ENCODE measurements at places on chromosomes 3 and 15.

DNA sequence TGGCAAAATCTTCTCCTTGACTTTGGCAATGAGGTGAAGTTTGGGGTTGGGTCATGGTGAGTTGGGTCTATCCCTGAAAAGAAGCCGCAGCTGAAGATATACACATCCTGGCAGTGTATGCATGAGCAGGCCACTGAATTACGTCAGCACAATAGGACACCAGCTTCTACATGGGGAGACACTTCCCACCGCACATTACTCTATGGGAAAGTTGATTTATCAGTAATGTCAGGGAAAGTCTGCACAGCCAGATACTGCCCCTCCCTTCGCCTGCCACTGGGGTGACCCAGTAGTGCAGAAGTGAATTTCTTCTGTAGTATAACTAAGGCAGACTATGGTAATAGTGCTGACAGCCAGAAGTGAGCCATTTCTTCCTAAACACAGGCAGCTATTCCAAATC is 245.0 kb downstream of the NTRK3 start:
- DNase-seq: no peak

DNA sequence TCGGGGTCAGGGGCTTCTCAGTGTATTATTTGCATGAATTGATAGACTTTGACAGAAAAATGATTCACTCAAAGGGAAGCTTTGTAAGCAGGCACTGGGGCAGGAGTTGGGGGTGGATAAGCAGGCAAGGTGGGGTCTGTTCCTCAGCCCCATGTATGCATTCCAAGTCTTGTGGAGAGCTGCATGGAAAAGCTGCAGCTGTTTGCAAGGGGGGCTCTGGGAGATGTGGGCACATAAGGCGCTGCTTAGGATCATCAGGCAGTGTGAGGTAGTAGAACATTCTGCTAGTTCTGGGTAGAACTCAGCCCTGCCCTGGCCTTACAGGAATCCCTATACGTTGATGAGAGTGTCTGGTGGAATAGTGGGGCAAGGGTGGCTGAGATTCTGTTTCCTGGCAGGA is 154.2 kb upstream of the LRIG1 start:
- DNase-seq: no peak

- DNase-seq: no peak
Measured at GRCh38 chr3:73739791-73740453, 115.2 kb upstream of the PDZRN3 start.

DNA sequence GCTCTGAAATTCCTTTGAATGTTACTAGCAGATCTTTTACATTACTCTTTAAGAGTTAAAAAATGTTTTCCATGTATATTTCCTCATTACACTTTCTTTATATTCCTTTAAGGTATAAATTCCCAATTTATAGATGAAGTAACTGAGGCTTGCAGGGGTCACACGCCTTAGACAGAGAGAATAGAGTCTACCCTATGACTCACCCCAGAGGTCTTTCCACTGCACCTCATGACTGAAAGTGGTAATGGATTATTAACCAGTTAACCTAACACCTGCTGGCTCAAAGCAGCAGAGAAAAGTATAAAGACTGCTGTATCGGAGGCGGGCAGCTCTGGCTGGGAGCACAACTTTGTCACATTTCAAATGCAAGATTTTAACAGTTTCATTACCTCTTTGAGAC is 37.7 kb downstream of the LDHAL6B start:
- no peak for DNase-seq

DNA sequence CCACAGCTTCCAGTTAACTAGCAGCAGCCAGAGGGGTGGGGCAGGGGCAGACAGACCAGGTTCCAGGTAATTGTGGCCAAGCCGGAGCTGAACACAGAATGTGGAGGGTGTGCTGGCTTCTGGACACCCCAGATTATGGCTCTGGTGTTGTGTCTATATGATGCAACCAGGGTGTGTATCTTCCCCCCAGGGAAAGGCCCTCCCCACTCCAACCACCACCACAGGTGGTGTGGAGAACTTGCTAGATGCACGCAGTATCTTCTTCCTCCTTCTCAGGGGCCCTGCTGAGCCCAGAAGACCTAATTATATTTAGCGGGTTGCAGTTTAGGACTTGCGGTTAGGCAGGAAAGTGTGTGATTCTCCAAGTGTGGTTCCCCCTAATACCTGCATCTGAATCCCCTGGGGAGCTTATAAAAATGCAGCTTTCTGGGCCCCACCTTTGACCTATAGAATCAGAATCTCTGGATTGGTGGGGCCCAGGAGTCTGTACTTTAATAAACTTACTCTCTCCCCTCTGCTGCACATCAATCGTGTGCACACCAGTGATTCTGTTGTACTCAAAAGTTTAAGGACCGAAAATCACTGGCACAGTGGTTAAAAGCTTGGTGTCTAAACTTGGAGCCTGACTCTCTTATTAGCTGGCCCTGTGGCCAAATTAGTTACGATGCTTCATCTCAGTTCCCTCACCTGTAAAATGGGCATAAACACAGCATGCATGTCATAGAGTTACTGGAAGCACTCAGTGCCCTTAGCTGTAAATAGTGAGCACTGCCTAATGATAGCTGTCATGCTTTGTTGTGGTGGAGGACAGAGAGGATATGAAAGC is 379.1 kb upstream of the PROK2 start:
- DNase-seq: no peak

DNA sequence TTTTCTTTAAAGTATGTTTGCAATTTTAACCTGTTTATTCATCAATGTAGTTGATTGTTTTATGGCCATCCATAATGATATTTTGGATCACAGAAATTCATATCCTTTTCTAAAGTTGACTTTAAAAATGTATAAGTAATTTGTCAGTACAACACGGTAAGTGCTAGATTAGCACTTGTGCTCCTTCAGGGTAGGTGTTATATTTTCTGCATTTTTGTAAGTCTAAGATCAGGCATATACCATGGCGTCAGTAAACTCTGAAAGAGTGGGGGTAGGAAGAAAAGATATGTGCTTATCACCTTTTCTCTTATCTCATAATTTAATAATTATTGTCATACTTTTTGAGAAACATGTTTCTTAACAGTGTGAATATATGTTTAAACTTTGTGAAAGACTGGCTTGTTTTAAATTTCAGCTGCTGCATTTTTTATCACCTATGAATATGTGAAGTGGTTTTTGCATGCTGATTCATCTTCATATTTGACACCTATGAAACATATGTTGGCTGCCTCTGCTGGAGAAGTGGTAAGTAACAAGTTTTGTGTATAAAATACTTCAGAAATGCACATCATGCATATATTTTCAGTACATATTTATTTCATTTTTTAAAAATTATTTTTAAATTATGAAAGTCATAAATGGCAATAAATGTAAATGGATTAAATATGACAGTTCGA is 22.1 kb downstream of the SLC25A26 start:
- no peak for DNase-seq

DNA sequence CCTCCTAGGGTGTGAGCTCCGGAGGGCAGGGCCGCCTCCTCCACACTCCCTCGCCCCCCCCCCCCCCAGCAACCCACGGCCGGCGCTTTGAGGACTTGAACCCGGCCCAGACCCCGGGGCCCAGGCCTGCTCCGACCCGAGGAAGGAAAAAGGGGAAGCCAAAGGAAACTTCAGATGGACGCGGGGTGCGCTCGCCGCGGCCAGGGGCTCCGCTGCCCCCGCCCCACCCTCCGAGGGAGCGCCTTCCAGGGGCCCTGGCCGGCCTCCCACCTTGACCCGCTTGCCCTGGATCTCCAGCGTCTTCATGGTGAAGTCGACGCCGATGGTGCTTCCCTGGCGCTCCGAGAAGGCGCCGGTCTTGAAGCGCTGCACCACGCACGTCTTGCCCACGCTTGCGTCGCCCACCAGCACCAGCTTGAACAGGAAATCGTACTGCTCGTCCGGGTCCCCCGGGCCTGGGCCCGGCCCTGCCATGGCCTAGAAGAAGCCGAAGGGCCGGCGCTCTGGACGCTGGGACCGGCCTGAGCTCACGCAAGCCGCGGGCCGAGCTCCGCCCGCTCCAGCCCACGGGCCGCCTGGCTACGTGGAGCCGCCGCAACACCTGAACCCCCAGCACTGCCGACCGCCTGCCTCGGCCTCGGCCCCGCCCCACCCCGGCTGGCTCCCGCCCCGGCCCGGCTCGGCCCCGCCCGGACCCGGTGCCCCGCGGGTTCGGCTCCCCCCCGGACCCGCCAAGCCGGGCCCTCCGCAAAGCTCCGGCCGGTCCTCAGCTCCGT is 400 bp downstream of the RAB43 start:
- DNase-seq: no peak

GRCh38 chr3:89180334-89180733 is 72.9 kb downstream of the EPHA3 start:
- no peak for DNase-seq

Measured in head of caudate nucleus (tissue), 42 donors.